ENCODE measurements at places on chromosomes 3 and 15.

DNA sequence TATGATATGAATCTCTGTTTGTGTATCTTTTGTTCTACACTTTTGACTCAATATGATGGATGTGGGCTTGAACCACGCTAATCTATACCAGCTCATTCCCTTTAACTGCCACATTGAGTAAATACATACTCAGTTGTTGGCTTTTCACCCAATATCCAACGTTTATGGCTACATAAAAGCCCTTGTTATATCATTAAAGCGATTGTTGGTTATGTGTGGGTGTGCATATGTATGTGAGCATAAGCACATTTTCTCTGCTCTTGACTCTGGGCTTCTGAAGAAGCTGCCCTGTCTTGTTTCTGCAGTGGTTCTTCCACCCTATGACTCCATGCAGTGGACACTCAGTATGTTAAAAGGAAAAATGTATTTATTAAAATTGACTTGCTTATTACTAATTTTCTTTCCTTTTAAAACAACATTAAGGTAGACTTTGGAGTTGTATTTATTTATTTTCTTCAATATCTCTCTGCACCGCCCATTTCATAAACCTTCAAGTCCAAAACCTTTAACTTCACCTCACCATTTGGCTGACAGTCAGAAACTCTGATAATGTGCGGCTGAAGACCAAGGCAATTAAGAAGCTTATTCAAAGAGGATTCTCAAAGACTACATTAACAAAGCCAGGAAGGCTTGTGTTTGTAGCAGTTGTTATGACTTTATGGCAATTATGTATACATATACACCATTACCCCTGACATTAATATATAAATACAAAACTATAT is 156.1 kb downstream of the THRB start:
- DNase-seq, result no peak

DNA sequence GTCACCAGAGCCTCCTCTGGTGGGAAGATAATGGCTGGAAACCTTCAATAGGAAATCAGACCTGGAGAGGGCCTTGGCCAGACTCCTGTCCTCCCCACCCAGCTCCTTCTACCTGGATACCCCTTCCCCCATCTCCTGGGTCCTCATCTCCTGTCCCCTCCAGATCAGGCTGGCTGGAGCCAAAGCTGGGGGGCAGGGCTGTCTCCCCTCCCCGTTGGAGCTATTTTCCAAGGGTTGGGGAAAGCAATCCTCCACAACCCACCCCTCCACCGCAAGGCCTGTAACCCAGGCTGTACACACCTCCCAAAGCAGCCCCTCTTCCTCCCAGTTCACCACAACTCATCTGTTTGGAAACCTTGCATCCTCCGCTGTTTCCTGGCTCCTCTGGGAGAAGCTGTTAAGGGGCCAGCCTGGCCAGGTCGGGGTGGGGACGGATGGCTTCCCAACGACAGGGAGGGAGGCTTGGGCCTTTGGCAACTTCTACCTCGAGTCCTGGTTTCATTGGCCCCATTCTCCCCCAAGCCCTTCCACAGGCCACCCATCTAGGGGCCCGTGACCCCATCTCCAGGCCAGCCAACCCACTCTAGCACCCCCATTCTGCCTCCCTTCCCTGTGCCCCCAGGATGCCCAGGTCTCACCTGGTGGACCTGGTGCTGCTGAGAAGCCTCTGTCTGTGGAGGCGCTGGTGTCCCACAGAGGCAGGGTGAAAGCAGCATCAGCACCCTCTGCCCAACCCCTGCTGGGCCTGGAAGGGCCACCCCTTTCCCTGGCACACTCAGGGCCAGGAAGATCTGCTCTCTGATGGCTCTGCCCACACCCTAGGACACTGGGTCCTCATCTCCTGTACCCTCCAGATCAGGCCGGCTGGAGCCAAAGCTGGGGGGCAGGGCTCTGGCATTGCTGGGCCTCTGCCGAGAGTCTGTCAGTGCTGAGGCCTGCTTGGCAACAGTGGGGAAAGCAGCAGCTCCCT is 22.1 kb upstream of the GOLGA6C start:
- DNase-seq, result no peak

GRCh38 chr15:79973456-79974195 is 2.6 kb upstream of the BCL2A1 start:
- DNase-seq, result no peak

GRCh38 chr3:30964612-30965011 is 70.2 kb upstream of the GADL1 start:
- no peak for DNase-seq

GRCh38 chr3:76615719-76616118 is 424.2 kb upstream of the ROBO2 start:
- DNase-seq, result no peak

DNA sequence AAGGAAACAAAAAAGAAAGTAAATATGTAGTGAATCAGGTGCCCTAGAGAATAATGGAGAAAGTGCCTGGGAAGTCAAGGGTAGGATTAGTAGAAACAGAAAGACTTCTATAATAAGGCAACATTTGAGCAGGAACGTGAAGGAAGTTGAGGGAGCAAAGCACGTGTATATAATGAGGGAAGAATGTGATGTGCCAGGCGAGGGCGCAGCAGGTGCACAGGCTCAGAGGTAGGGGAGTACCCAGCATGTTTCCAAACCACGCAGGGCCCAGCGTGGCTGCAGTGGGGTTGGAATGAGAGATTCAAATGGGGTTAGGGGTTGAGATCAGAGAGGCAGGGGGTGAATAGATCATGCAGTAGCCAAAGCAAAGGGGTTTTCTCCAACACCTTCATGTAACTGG is 91.9 kb upstream of the VGLL4 start:
- DNase-seq, result no peak

DNA sequence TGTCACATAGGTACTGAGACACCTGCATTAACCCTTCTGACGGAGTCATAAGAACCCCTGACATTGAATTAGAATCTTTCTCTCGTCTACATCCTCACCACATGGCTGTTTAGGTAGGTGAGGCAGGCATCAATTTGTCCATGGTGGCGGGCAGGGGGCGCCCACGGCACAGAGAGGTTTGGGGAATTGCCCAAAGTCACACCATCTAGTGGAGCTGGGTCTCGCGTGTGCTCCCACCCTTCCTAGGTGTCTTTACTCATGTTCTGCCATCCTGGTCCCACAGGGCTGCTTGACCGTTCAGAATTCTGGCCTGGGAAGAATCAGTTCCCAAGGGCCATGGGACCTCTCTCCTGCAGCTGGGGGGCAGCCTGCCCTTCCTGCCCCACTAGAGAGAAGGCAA is 14.7 kb upstream of the DLL4 start:
- no peak for DNase-seq

DNA sequence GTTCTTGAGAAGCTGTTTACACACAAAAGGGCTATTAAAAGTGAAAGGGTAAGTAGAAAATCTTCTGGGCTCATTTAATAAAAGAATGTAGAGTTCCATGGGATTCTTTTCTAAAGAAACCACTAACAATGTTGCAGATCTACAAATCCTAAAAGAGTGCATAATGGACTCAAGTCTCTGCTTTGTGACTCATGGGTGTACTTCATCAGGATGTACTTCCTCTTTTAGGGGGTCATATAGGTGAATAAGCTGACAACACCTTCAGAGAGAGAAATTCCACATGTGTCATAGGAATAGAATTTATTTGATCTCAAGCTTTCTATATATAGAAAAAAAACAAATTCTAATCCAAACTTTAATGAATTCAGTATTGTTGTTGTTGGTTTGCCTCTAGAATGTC is 355.5 kb downstream of the TIGIT start:
- no peak for DNase-seq

GRCh38 chr3:106034313-106034712 is 165.5 kb upstream of the CBLB start:
- DNase-seq, result no peak

DNA sequence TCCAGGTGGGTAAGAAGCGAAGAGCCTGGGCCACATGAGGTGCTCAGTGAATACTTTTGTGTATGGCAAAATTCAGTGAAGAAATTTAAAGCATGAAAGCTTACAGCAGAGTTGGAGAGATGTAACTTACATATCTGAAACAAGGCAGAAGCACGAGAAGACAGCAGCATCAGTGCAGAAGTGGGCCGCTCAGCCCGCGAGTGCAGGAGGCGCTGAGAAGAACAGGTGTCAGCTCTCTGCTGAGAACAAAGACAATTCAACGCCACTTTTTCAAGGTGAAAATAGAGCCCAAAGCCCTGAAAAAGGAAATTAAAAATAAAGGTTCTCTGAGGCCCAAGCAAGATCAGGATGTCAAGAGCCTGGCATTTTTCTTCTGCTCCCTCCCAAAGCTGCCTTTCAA is 58.3 kb downstream of the RBPMS2 start:
- no peak for DNase-seq
